B cell (primary cell): ENCODE measurements at places on chromosomes 7 and 10. TPM values are rescaled to one million over a fixed set of nuclear protein-coding genes. Genes with fewer than 3 reads are reported as not detected.

DNA sequence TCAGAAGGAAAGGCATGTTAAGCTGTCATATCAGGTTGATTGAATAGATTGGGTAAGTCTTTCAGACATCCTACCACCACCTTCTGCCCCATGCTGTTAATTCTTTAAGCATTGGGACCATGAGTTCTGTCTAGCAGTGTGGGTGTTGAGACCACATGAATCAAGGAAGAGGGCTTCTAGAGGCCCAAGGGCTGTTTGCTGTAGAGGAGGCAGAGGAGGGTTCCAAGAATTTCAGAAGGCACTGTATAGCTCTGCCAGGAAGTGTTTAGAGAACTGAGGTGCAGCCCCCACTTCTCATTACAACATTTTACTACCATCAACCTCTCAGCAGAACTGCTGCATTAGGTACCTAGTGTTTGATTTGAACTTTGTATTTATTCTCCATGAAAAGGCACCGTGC lies 720.2 kb downstream of the AUTS2 start:
- DNase-seq, result no peak
- H3K27me3 ChIP-seq, result no peaks in the 10 kb centered on the region
- H3K4me1 ChIP-seq, result no peaks in the 10 kb centered on the region
- no peak overlapping the region for H3K4me3 ChIP-seq
- H3K36me3 ChIP-seq, result no peaks in the 10 kb centered on the region

DNA sequence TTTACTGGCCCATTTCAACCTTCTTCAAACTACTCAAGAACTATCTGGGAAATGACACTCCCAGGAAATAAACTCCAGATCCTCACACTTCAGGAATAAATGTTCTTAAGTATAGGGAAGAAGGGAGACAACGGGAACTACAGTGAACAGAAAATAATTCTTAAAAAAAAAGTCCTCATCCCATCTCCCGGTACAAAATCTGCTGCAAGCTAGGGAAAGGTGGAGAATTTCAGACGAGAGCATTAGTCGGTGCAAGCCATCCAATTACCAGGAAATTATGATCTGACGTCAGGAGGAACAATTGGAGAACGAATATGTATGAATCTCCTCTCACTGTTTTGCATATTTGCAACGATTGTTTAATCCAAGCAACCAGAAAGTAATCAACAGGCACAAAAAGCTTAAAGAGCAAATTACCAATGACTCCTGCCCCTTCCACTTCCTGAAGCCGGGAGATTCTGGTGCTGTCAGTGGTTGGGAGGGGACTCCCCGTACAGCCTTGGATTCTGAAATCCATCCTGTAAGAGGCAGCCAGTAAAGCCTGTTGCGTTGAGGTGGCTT lies 15.1 kb upstream of the GATA3 start:
- peaks cover 57% of the 10 kb centered on the region for H3K4me1 ChIP-seq
- H3K36me3 ChIP-seq, result no peaks in the 10 kb centered on the region
- H3K27me3 ChIP-seq, result peaks cover 74% of the 10 kb centered on the region
- no peak overlapping the region for H3K27ac ChIP-seq
- peak; percentile 27 for DNase-seq

DNA sequence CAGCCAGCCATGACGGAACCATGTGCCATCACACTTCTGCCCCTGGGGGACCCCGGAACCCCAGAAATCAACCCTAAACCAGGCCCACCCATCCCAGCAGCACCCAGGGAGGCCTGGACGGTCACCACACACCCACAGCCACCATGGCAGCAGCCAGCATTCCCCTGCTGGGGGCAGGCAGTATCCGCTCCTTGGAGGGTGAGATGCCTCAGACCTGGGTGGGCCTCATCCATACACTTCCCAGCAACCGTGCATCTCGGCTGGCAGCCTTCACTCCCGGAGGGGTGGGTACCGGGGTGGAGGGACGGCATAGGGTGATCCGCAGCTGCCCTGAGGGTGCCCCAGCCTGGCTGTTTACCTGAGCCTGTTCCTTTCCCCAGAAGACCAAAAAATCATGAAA lies 69.1 kb upstream of the FAM20C start:
- no peaks in the 10 kb centered on the region for H3K36me3 ChIP-seq
- no peak for DNase-seq
- no peaks in the 10 kb centered on the region for H3K4me1 ChIP-seq

- H3K4me3 ChIP-seq, result peak overlapping the region; percentile 79
- H3K4me1 ChIP-seq, result peaks cover 14% of the 10 kb centered on the region
- H3K36me3 ChIP-seq, result peaks cover 29% of the 10 kb centered on the region
- peak; percentile 11 for DNase-seq
Observed at GRCh38 chr7:150686030-150686631, 625 bp downstream of the GIMAP2 start.

The HGF gene
- polyA plus RNA-seq, result 0.10 and 0.25 TPM in 2 replicates

The SPDYE17 gene
- polyA plus RNA-seq, result not detected in 2 replicates

DNA sequence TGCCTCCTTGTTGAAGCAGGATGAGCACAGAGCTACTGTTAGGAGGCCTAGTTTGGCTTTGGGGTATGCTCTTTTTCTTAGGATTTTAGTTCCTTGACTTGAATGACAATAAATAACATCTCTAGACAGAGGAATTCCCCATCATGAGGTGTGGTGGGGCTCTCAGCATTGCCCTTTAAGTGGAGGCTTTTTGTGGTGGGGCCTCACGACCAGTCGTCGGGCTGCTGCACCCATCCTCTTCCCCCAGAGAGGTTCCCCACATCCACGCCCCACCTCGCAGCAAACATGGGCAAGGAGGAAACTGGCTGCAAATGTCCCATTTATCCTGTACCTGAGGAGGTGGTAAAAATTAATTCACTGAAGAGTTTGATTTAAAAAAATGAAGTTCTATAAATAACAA lies 36.1 kb upstream of the TARP start:
- no peak overlapping the region for H3K27ac ChIP-seq
- peaks cover 13% of the 10 kb centered on the region for H3K27me3 ChIP-seq
- no peak overlapping the region for H3K4me3 ChIP-seq
- H3K4me1 ChIP-seq, result peaks cover 16% of the 10 kb centered on the region

The FBXL13 gene
- 0.22 and 0.37 TPM in 2 replicates for polyA plus RNA-seq

The HMX2 gene
- polyA plus RNA-seq, result not detected in 2 replicates

GRCh38 chr10:102612964-102613275 lies 31.4 kb upstream of the TRIM8 start:
- H3K36me3 ChIP-seq, result no peaks in the 10 kb centered on the region
- DNase-seq, result no peak
- no peak overlapping the region for H3K4me3 ChIP-seq
- no peaks in the 10 kb centered on the region for H3K27me3 ChIP-seq

The NODAL gene
- polyA plus RNA-seq, result 0.06 and 0.07 TPM in 2 replicates

The ADCY1 gene
- 0.04 and 0.12 TPM in 2 replicates for polyA plus RNA-seq

The WEE2 gene
- polyA plus RNA-seq, result not detected in 2 replicates

The HPSE2 gene
- polyA plus RNA-seq, result not detected in 2 replicates

DNA sequence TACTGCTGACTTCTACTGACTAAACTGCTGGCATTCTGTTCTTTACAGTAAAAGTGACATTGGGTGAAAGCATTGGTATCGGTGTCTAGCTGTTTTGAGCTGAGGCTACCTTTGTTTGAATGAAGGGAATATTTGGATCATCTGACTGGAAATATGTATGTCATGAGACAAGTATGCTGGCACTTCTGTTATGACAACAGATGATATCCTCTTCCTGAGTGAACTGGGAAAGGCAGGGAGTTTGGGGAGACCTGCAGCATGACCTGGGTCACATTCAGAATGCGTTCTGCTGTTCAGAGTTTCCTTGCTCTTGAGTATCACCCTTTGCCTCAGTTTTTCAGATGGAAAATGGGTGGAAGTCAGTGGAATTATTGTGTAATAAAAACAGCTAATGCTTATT lies 81.8 kb downstream of the PLCE1 start:
- H3K27ac ChIP-seq, result no peak overlapping the region
- no peak for DNase-seq
- H3K4me3 ChIP-seq, result no peak overlapping the region
- H3K4me1 ChIP-seq, result no peaks in the 10 kb centered on the region

- no peaks in the 10 kb centered on the region for H3K27me3 ChIP-seq
- H3K4me3 ChIP-seq, result no peak overlapping the region
- no peaks in the 10 kb centered on the region for H3K4me1 ChIP-seq
- no peak for DNase-seq
Observed at GRCh38 chr10:115921795-115922194, 351.2 kb downstream of the GFRA1 start.

GRCh38 chr7:152909683-152910544 lies 150.4 kb downstream of the ACTR3B start:
- DNase-seq, result no peak
- no peaks in the 10 kb centered on the region for H3K4me1 ChIP-seq
- H3K36me3 ChIP-seq, result no peaks in the 10 kb centered on the region
- no peak overlapping the region for H3K4me3 ChIP-seq

The DENND11 gene
- 26.4 and 27.8 TPM in 2 replicates for polyA plus RNA-seq

- no peak overlapping the region for H3K27ac ChIP-seq
- peaks cover 7% of the 10 kb centered on the region for H3K4me1 ChIP-seq
- H3K27me3 ChIP-seq, result peaks cover 4% of the 10 kb centered on the region
- DNase-seq, result peak; percentile 34
Observed at GRCh38 chr7:44286618-44287487, 38.5 kb downstream of the CAMK2B start.

- H3K4me3 ChIP-seq, result no peak overlapping the region
- H3K36me3 ChIP-seq, result no peaks in the 10 kb centered on the region
- no peak for DNase-seq
- H3K4me1 ChIP-seq, result no peaks in the 10 kb centered on the region
- no peak overlapping the region for H3K27ac ChIP-seq
Observed at GRCh38 chr7:135355377-135356048, 121.9 kb downstream of the STRA8 start.

GRCh38 chr7:70953796-70954195 lies 178.1 kb upstream of the GALNT17 start:
- no peak for DNase-seq
- H3K4me3 ChIP-seq, result no peak overlapping the region
- H3K4me1 ChIP-seq, result no peaks in the 10 kb centered on the region
- no peak overlapping the region for H3K27ac ChIP-seq
- no peaks in the 10 kb centered on the region for H3K27me3 ChIP-seq

The DKK1 gene
- polyA plus RNA-seq, result 0.39 TPM in 1 of 2 replicates, not detected in the other

GRCh38 chr7:39310699-39311098 lies 255.5 kb upstream of the YAE1 start:
- H3K27me3 ChIP-seq, result no peaks in the 10 kb centered on the region
- no peak for DNase-seq
- H3K4me3 ChIP-seq, result no peak overlapping the region
- no peaks in the 10 kb centered on the region for H3K36me3 ChIP-seq
- H3K27ac ChIP-seq, result no peak overlapping the region

- DNase-seq, result no peak
- H3K4me1 ChIP-seq, result peaks cover 15% of the 10 kb centered on the region
- H3K36me3 ChIP-seq, result no peaks in the 10 kb centered on the region
- H3K27me3 ChIP-seq, result no peaks in the 10 kb centered on the region
Observed at GRCh38 chr7:105875505-105875904, 894 bp downstream of the ATXN7L1 start.

GRCh38 chr10:69898524-69898923 lies 96.8 kb downstream of the COL13A1 start:
- no peak for DNase-seq
- H3K27ac ChIP-seq, result no peak overlapping the region
- H3K27me3 ChIP-seq, result no peaks in the 10 kb centered on the region
- no peak overlapping the region for H3K4me3 ChIP-seq
- H3K4me1 ChIP-seq, result no peaks in the 10 kb centered on the region

GRCh38 chr10:110504111-110504735 lies 6.5 kb downstream of the DUSP5 start:
- no peaks in the 10 kb centered on the region for H3K36me3 ChIP-seq
- peaks cover 46% of the 10 kb centered on the region for H3K4me1 ChIP-seq
- peak overlapping the region; percentile 82 for H3K27ac ChIP-seq
- no peak overlapping the region for H3K4me3 ChIP-seq
- peak; percentile 91 for DNase-seq
- peaks cover 5% of the 10 kb centered on the region for H3K27me3 ChIP-seq

DNA sequence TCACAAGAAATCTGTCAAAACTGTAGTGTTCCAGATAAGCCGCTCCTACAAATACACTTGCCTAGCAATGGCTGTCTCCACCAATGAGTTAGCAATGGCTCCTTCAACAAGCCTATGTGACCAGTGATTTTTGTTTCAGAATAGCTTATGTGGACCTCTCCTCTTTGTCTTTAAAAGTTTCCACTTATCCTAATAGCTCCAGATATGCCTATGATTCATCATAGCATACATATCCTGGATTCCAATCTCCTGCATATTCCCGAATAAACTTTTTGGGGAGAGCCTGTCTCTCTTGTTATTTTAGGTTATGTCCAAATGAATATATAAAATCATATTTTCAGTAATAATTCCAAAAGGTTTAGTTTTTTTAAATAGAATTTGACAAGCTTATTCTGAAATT lies 510.6 kb downstream of the ARL4A start:
- H3K27ac ChIP-seq, result no peak overlapping the region
- no peak for DNase-seq
- H3K4me3 ChIP-seq, result no peak overlapping the region
- H3K27me3 ChIP-seq, result no peaks in the 10 kb centered on the region
- no peaks in the 10 kb centered on the region for H3K36me3 ChIP-seq
- no peaks in the 10 kb centered on the region for H3K4me1 ChIP-seq

- DNase-seq, result no peak
- H3K4me3 ChIP-seq, result no peak overlapping the region
- peaks cover 5% of the 10 kb centered on the region for H3K36me3 ChIP-seq
- H3K4me1 ChIP-seq, result no peaks in the 10 kb centered on the region
- no peak overlapping the region for H3K27ac ChIP-seq
Observed at GRCh38 chr10:124492266-124492665, 30.6 kb downstream of the LHPP start.

- H3K4me1 ChIP-seq, result peaks cover 10% of the 10 kb centered on the region
- H3K27me3 ChIP-seq, result no peaks in the 10 kb centered on the region
- H3K4me3 ChIP-seq, result no peak overlapping the region
- H3K36me3 ChIP-seq, result peaks cover 89% of the 10 kb centered on the region
- H3K27ac ChIP-seq, result no peak overlapping the region
Observed at GRCh38 chr7:45102785-45103712, 8.4 kb downstream of the TBRG4 start.

The STRIP2 gene
- 0.09 and 0.21 TPM in 2 replicates for polyA plus RNA-seq

GRCh38 chr7:37050801-37051200 lies 326.5 kb upstream of the AOAH start:
- H3K27me3 ChIP-seq, result no peaks in the 10 kb centered on the region
- H3K4me1 ChIP-seq, result peaks cover 4% of the 10 kb centered on the region
- H3K27ac ChIP-seq, result no peak overlapping the region
- H3K36me3 ChIP-seq, result no peaks in the 10 kb centered on the region
- no peak for DNase-seq
- H3K4me3 ChIP-seq, result no peak overlapping the region

DNA sequence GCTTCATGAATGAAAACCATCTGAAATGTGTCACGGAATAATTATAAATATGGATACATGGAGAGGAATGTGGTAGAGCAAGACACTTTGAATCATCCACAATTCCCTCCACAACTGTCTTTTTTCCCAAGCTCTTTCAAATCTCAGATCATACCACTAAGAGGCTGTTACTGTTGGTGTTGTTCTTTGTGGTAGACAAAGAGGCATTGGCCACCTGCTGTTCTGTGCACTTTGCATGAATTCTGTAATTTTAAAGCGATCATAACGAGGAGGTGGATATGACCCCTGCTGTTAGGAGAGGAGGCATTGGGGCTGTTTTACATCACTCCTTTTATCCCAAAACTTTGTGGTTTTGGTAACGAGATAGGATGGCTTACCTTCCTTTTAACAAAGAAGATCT lies 141.2 kb upstream of the KLF6 start:
- H3K4me3 ChIP-seq, result no peak overlapping the region
- no peaks in the 10 kb centered on the region for H3K4me1 ChIP-seq
- no peak overlapping the region for H3K27ac ChIP-seq
- no peak for DNase-seq
- H3K27me3 ChIP-seq, result no peaks in the 10 kb centered on the region

The PHKG1 gene
- 1.9 and 2.1 TPM in 2 replicates for polyA plus RNA-seq

The ELFN1 gene
- 0.03 TPM in 1 of 2 replicates, not detected in the other for polyA plus RNA-seq
